Foreskin keratinocyte (primary cell): ENCODE measurements at places on chromosomes 13 and 19.

DNA sequence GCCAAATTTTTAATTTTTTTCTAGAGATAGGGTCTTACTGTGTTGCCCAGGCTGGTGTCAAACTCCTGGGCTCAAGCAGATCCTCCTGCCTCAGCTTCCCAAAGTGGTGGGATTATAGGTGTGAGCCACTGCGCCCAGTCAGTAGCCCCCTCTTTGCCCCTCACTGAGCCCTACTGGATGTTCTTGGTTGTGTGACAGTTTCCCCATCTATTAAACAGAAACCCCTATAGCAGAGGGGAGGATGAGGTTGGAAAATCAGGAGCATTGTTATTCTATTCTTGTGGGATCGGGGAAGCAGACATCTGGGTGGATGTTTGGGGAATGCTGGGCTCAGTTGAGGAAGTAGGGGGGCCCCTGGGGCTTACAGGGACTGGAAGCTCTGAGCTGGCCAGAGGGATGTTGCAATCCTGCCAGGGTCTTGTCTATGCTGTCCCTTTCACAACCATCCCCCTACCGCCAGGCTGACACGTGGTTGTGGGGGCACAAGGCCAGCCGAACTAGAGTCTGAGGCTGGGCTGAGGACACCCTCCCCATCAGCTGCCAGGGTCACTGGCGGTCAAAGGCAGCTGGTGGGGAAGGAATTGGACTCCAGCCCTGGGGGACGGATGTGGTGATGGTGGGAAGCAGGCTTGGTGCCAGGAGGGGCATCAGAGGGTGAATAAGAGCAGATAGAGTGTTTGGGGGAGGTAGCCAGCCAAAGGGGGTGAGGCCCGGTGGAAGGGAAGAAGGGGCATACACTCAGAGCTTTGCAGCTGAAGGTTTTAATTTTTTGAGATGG is 10.9 kb downstream of the APOC1 start:
- no peak for DNase-seq

DNA sequence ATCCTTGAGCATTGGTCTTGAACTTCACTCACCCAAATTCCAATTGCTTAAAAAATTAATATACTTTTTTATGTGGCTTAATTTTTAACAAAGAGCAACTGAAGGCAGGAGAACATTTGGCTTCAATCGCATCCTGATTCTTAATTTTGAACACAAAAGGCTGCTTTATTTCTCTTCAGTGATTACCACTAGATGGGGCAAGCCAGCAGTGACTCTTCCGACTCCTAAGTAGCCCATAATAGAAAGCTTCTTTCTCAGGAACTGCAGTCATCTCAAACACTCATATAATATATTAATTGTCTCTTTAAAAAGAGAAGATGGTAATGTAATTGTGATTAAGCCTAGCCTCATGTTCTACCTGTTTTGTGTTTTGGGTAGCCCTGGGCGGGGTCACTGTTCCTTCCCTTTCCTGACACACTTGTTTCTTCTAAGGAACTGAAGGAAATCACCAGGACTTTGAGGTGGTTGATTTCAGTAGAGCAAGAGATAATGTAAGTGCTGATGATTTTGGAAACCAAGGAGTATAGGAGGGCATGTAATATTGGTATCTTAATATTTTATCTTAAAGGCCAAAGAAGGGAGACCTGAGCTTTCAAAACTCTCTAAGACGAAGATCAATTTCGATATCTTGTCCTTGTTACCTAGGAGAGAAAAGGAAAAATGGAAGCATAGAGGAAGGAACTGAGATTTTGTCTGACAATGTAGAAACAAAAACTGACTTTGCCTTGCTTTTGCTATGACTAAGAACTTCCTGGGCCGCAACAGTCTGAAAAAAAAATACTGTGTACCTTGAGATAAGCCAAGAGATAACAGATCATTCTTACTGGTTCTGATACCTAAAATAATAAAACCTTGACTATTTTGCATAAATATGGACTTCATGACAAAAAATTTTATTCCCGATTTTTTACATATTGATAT is 73.1 kb downstream of the TNFSF13B start:
- no peak for DNase-seq

DNA sequence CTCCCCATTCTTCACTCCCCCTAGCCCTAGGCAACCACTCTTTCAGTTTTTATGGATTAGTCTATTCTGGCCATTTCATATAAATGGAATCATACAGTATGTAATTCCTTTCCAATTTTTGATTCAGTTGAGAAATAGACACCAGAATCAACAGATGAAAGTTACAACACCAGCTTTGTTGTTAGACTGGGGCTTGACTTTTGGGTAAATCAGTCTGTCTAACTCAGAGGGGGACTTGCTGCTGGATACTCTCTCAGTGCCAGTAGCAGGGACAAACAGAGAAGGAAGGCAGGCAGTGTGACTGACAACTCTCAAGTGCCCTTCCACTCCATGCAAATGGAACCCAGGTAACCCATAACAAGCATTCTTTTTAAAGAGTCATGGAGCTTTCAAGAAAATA is 40.7 kb downstream of the CDADC1 start:
- DNase-seq = no peak

DNA sequence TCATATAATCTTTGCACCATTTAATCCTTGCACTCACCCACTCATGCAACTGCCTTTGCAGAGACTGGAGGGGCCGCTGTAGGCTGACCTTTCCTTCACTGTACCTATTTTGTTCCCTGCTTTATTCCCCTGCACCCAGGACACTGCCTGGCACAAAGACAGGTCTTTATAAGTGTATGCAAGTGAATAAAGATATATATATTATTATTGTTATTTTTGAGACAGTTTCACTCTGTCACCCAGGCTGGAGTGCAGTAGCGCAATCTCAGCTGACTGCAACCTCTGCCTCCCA is 3.8 kb downstream of the ALOX5AP start:
- DNase-seq = no peak

DNA sequence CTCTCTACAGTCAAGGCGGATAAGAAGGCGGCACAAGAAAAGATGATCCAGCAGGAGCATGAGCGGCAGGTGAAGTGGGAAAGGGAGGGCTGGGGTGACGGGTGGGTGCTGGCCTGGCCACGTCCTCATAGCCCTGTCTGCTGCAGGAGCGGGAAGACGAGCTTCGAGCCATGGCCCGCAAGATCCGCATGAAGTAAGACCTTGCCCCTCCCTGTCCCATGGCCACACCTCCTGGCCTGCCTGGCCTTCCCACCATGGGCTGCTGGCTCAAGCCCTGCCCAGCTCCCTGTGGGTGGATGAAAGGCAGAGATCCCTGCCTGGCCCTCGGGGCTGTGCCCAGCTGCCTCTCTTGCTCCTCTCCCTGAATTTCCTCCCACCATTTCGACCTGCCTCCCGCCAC is 7.2 kb downstream of the ZNF296 start:
- no peak for DNase-seq
